ENCODE measurements at places on chromosomes 7 and 10.
A peak's percentile ranks its signal among the peaks of the same experiment; 100 is the strongest.

DNA sequence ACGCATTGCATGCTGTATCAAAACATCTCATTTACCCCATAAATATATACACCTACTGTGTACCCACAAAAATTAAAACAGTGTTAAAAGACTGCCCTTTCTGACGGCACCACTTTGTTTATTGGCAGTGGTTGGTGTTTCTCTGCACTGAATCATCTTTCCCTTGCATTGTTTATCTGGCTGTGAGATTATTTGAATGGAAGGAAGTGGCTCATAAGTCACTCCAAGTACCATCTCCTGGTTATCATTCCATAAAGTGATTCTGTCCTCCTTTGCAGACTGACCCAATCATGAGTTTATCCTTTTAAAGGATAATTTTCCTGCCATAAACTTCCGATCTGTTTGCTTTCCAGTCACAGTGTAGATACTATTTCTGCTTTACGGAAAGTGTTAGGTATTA is 183.8 kb downstream of the CAMK1D start:
- DNase-seq = no peak

GRCh38 chr10:132662186-132662920 is 123.6 kb downstream of the NKX6-2 start:
- peak; percentile 25 for DNase-seq

DNA sequence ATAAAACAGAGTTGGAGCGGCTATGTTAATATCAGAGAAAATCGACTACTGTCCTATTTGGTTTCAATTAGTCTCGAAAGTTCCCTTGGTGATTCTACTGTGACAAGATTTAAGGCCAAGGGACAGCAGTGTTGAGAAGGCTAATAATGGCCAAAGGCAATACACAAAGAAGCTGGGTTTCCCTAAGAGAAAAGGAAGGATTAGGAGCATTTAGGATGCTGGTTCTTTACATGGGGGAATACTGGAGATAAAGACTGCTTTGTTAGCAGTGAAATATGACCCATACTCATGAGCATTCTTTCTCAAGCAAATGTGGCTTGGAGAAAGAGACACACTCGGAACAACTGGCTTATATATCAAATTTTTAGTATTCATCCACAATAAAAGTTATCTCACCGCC is 32.2 kb downstream of the IQUB start:
- no peak for DNase-seq

DNA sequence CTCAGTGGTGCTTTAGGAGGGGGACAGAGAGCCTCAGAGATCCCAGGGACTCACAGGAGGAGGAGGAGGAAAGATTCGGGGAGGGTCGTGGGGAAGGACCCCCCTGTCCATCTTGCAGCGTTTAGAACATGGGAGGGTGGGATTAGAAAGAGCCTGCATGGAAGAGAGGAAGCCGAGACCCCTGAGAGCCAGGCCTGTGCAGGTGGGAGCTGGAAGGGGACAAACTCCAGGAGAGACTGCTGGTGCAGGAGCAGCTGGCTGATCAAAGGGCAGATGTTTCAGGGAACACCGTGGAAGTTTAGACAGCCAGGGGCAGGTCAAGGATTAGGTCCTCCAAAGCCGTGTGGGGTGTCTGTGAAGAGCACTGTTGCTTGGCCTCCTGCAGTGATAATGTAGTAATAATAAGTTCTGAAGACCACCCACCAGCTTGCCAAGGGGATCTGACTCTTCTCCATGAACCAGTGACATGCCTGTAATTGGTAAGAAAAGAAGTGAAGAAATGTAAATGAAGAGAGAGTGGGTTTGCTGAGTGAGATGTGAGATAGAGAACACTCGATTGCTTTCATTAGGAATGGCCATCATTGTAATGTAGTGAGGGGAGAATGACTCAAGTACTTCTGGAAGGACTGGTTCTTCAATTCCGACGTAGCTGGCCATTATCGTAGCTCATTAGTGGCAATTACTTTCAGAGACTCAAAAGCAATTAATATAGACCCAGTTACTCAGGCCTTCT is 425.6 kb downstream of the PAXIP1 start:
- DNase-seq = no peak

DNA sequence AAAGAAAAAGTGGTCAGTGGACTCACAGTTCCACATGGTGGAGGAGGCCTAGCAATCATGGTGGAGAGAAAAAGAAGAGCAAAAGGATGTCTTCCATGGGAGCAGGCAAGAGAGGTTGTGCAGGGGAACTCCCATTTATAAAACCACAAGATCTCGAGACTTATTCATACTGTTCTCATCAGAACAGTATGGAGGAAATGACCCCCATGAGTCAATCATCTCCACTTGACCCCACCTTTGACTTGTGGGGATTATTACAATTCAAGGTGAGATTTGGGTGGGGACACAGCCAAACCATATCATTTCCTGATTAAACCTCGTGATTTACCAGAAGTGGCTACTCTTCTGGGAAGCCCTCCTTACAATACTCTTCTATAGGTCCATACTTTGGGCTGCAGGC is 160.1 kb downstream of the SORCS1 start:
- no peak for DNase-seq

GRCh38 chr10:124692100-124692446 is 52.1 kb downstream of the FAM53B start:
- no peak for DNase-seq

GRCh38 chr10:86127274-86127819 is 239.2 kb downstream of the GRID1 start:
- no peak for DNase-seq

GRCh38 chr7:77587272-77587671 is 50.2 kb downstream of the PTPN12 start:
- DNase-seq = no peak

Data from iris pigment epithelial cell (primary cell).